ENCODE measurements at places on chromosomes 11 and 22.
A peak's percentile ranks its signal among the peaks of the same experiment; 100 is the strongest.

DNA sequence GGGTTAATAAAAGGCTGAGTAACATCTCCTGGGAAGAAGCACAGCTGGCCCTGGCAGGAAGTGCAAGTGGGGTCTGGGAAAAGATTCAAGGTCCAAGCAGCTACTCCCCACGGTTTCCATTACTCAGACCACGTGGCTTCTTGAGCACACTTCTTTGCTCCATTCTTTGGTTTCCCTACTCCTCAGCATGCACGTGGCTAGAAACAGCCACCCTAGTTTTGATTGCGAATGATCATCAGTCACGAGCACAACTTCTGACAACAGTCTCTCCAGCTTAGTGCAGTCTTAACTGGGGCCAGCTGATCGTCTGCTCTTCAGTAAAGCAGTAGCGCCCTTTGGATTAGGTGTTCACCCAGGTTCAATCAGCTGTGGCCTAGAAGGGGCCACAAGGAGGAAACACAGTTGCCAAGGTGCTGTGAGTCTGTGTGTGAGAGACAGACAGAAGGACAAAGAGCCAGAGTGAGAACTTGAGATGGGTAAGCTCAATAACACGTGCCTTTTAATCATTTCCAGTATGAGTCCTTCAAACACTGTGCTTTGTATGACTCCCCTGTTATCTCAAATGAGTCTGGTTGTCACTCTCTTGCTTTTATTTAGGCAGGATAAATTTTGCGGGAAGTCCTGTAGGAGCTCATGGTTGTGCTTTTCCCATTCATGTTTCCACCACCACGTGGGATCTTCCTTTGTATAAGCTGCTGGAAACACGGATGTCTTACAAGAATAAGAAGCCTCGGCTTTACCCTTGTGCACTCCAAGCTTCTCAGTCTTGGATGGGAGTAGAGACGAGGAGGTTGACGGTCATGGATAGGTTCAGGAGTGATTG lies 901 bp upstream of the PARVA start:
- H3K27ac ChIP-seq, result no peak overlapping the region
- H3K27me3 ChIP-seq, result peaks cover 65% of the 10 kb centered on the region
- no peaks in the 10 kb centered on the region for H3K36me3 ChIP-seq
- H3K4me3 ChIP-seq, result peak overlapping the region; percentile 71
- H3K4me1 ChIP-seq, result peaks cover 8% of the 10 kb centered on the region
- no peak for DNase-seq

- no peak for DNase-seq
- no peak overlapping the region for H3K27ac ChIP-seq
- H3K4me1 ChIP-seq, result peaks cover 39% of the 10 kb centered on the region
- H3K4me3 ChIP-seq, result no peak overlapping the region
- H3K27me3 ChIP-seq, result no peaks in the 10 kb centered on the region
Observed at GRCh38 chr22:42977569-42977968, 37.4 kb downstream of the PACSIN2 start.

DNA sequence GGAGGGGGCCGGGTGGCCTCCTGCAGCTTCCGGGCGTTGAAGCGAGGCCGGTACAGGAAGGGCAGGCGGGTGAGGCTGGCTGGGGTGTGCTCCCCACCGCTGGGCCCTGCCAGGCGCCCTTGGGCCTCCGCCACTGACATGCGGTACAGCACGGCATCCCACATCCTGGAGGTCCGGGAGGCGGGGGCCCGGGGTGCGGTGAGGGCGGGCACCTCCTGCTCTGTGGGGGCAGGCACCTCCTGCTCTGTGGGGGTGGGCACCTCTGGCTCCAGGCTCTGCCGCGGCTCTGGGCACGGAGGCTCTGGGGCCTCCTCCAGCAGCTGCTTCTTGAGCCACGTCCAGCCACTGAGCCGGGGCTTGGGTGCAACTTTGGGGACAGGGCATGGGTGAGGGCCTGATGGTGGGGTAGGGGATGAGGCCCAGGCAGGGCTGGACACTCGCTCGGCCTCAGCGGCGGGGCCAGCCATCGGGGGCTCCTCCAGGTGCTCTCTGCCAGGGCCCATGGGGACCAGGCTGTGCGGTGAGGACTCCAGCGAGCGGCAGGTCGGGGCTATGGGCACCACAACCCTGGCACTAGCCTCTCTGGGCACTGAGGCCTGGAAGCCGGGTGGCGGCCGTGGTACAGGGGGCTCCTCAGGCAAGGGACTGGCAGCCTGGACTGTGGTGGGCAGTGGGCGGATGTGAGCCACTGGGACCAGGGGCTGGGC lies 2.3 kb downstream of the PRR33 start:
- peak overlapping the region; percentile 57 for H3K4me3 ChIP-seq
- peaks cover 18% of the 10 kb centered on the region for H3K4me1 ChIP-seq
- H3K27me3 ChIP-seq, result no peaks in the 10 kb centered on the region
- H3K27ac ChIP-seq, result peak overlapping the region; percentile 54
- peak; percentile 65 for DNase-seq

DNA sequence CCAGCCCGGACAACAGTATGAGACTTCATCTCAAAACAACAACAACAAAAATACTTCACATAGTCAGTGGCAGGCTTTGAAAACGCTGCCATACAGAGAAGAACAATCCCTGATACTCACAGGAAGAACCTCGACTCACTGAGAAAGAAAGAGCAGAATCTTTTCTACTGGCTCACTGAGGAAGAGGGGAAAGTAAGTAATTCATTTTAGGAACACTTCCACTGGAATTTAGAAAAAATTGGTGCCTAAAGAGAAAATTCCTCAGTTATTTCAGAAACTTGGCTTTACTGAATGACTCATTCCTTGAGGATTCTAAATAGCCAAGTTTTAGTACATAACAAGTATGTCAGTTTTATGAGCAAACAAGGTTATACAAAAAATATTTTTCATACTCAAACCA lies 12.3 kb downstream of the NARS2 start:
- no peak overlapping the region for H3K27ac ChIP-seq
- no peak overlapping the region for H3K4me3 ChIP-seq
- DNase-seq, result no peak
- peaks cover 17% of the 10 kb centered on the region for H3K36me3 ChIP-seq

GRCh38 chr22:40857309-40857855 lies 434 bp downstream of the XPNPEP3 start:
- peaks cover 26% of the 10 kb centered on the region for H3K36me3 ChIP-seq
- H3K27me3 ChIP-seq, result no peaks in the 10 kb centered on the region

DNA sequence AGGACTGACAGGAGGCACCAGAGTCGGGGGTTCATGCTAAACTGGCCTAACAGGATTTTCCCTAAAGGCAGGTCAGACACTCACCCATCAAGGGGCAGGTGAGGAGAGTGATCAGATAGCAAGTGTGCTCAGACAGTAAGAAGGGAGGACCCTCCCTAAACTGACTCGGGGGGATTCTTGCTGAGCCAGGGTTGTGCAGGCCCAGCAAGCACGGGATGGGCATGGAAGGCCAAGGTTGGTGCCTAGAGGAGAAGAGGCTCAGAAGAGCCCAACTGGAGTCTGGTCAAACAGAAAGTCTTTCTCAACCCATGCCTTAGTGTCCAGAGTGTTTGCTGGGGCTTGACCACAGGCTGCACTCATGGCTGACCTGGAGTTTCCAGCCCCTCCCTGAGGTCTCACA lies 6.2 kb upstream of the APOL1 start:
- DNase-seq, result no peak
- no peak overlapping the region for H3K27ac ChIP-seq
- peaks cover 5% of the 10 kb centered on the region for H3K4me1 ChIP-seq
- H3K27me3 ChIP-seq, result no peaks in the 10 kb centered on the region

- no peak for DNase-seq
- no peak overlapping the region for H3K27ac ChIP-seq
- H3K4me3 ChIP-seq, result no peak overlapping the region
- H3K36me3 ChIP-seq, result no peaks in the 10 kb centered on the region
- no peaks in the 10 kb centered on the region for H3K27me3 ChIP-seq
Observed at GRCh38 chr11:128412847-128413791, 174.2 kb downstream of the ETS1 start.

- peaks cover 39% of the 10 kb centered on the region for H3K4me1 ChIP-seq
- H3K36me3 ChIP-seq, result peaks cover 85% of the 10 kb centered on the region
- H3K27me3 ChIP-seq, result no peaks in the 10 kb centered on the region
- no peak overlapping the region for H3K4me3 ChIP-seq
- peak overlapping the region; percentile 61 for H3K27ac ChIP-seq
- no peak for DNase-seq
Observed at GRCh38 chr11:93733474-93733873, 7.8 kb downstream of the TAF1D start.

GRCh38 chr11:38672445-38672844 lies 2074.4 kb upstream of the RAG2 start:
- H3K27ac ChIP-seq, result no peak overlapping the region
- peaks cover 2% of the 10 kb centered on the region for H3K36me3 ChIP-seq
- H3K4me3 ChIP-seq, result no peak overlapping the region
- H3K4me1 ChIP-seq, result no peaks in the 10 kb centered on the region
- no peak for DNase-seq

GRCh38 chr22:43955883-43956782 lies 891 bp downstream of the SAMM50 start:
- H3K4me1 ChIP-seq, result peaks cover 44% of the 10 kb centered on the region
- H3K36me3 ChIP-seq, result peaks cover 11% of the 10 kb centered on the region
- H3K27me3 ChIP-seq, result peaks cover 13% of the 10 kb centered on the region
- no peak for DNase-seq
- H3K4me3 ChIP-seq, result peak overlapping the region; percentile 92
- peak overlapping the region; percentile 95 for H3K27ac ChIP-seq

- peaks cover 20% of the 10 kb centered on the region for H3K27me3 ChIP-seq
- H3K4me3 ChIP-seq, result no peak overlapping the region
- DNase-seq, result no peak
- no peak overlapping the region for H3K27ac ChIP-seq
- no peaks in the 10 kb centered on the region for H3K4me1 ChIP-seq
- no peaks in the 10 kb centered on the region for H3K36me3 ChIP-seq
Observed at GRCh38 chr11:68721075-68721474, 30.2 kb downstream of the TESMIN start.

GRCh38 chr11:47302853-47303252 lies 32.9 kb downstream of the MADD start:
- no peak for DNase-seq
- H3K36me3 ChIP-seq, result peaks cover 74% of the 10 kb centered on the region
- no peaks in the 10 kb centered on the region for H3K27me3 ChIP-seq
- peak overlapping the region; percentile 78 for H3K27ac ChIP-seq
- H3K4me3 ChIP-seq, result no peak overlapping the region
- peaks cover 16% of the 10 kb centered on the region for H3K4me1 ChIP-seq

GRCh38 chr11:59510941-59511589 lies at the start of gene OR4D9:
Gene OR4D9 (plus strand): TSS chr11:59511539. CDS start chr11:59514913, 3,374 bp downstream.
- no peak within 1 kb of the TSS for H3K27ac ChIP-seq
- no peak within 1 kb of the TSS for H3K4me3 ChIP-seq
- DNase-seq, result no peak
- H3K27me3 ChIP-seq, result peaks cover 39% of the 10 kb centered on the region
- peaks cover 9% of the 10 kb centered on the region for H3K4me1 ChIP-seq
- peaks cover 1% of the 10 kb centered on the region for H3K36me3 ChIP-seq

DNA sequence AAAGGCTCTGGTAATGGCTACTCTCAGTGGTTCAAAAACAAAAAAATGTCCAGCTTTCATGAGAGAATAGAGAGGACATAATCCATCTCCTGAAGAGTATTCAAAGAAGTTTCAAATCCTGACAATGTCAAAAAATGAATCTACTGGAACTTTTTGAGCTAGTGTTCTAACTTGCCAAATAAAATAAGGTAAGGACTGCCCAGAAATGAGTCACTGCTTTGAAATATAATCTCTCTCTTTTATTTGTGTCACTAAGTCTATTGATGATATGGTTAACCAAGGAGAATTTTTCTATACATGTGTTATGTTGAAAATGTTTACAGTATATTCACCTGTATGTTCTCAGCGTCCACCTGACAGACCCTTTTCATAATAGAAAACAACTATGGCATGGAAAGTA lies 3.4 kb downstream of the GUCY1A2 start:
- DNase-seq, result no peak
- peaks cover 5% of the 10 kb centered on the region for H3K4me1 ChIP-seq
- H3K27ac ChIP-seq, result no peak overlapping the region

DNA sequence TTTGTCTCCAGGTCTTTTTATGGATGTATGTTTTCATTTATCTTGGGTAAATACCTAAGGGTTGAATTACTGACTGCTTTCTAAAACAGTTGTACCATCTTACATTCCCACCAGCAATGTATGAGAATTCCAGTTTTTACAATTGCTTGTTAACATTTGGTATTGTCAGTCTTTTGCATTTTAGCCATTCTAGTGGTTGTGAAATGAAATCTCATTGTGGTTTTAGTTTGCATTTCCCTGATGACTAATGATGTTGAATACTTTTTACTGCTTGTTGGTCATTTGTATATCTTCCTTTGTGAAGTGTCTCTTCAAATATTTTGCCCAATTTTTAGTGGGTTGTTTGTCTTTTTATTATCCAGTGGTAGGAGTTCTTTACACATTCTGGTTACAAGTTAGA lies 92.8 kb downstream of the ARFGAP2 start:
- H3K36me3 ChIP-seq, result no peaks in the 10 kb centered on the region
- H3K4me3 ChIP-seq, result no peak overlapping the region
- no peaks in the 10 kb centered on the region for H3K4me1 ChIP-seq
- no peak overlapping the region for H3K27ac ChIP-seq

- no peak overlapping the region for H3K4me3 ChIP-seq
- H3K36me3 ChIP-seq, result no peaks in the 10 kb centered on the region
- no peak for DNase-seq
- H3K27ac ChIP-seq, result no peak overlapping the region
Observed at GRCh38 chr11:95671768-95672167, 117.8 kb downstream of the FAM76B start.

DNA sequence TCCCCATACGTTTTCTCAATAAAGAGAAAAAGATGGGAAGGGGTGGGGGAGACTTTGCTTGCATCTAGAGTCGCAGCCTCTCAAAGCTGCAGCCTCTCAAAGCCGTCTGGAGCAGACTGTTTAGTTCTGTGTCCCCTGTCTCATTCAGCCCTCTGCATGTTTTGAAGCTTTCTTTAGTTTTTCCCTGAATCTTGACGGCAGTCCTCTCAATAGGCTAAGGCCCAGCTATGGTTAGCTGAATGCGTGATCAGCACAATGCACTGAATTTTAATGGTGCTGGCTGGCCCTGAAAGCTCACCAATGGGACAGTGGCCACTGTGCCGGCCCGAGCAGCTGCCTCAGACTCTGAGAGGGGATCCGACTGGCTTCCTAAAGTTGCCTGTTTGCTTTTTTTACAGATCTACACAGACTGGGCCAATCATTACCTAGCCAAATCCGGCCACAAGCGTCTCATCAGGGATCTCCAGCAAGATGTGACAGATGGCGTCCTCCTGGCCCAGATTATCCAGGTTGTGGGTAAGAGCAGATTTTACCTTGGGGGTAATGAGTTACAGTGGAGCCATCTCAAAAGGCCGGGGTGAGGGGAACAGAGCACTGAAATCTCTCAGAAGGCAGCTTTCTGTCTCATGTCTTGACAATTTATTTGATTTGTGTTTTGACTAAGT lies 119.6 kb downstream of the NAV2 start:
- H3K27me3 ChIP-seq, result no peaks in the 10 kb centered on the region
- H3K4me1 ChIP-seq, result no peaks in the 10 kb centered on the region
- H3K36me3 ChIP-seq, result no peaks in the 10 kb centered on the region
- H3K4me3 ChIP-seq, result no peak overlapping the region
- no peak for DNase-seq

GRCh38 chr11:58039589-58039988 lies 8.8 kb downstream of the OR6Q1 start:
- peaks cover 18% of the 10 kb centered on the region for H3K27me3 ChIP-seq
- no peak for DNase-seq
- no peak overlapping the region for H3K27ac ChIP-seq
- no peak overlapping the region for H3K4me3 ChIP-seq
- no peaks in the 10 kb centered on the region for H3K4me1 ChIP-seq

GRCh38 chr11:64649291-64649697 lies 58.3 kb downstream of the SLC22A12 start:
- no peak for DNase-seq
- no peak overlapping the region for H3K27ac ChIP-seq
- H3K36me3 ChIP-seq, result no peaks in the 10 kb centered on the region
- peaks cover 7% of the 10 kb centered on the region for H3K4me1 ChIP-seq
- peaks cover 49% of the 10 kb centered on the region for H3K27me3 ChIP-seq

- peaks cover 1% of the 10 kb centered on the region for H3K36me3 ChIP-seq
- no peak for DNase-seq
- no peak overlapping the region for H3K27ac ChIP-seq
Observed at GRCh38 chr11:108436594-108436993, 30.7 kb downstream of the C11orf65 start.

All from central memory CD8-positive, alpha-beta T cell (primary cell).